Activated CD4-positive, alpha-beta memory T cell treated with anti-CD3 and anti-CD28 coated beads for 36 hours (primary cell): ENCODE measurements at places on chromosomes 5 and 9. TPM values are rescaled to one million over a fixed set of nuclear protein-coding genes. Genes with fewer than 3 reads are reported as not detected.

Gene TTC39B
- 30.3 TPM for total RNA-seq

GRCh38 chr5:35919191-35919590 lies 19.2 kb downstream of the CAPSL start:
- H3K27me3 ChIP-seq = no peaks in the 10 kb centered on the region
- no peak overlapping the region for H3K4me3 ChIP-seq
- DNase-seq = peak; percentile 63
- H3K36me3 ChIP-seq = peaks cover 14% of the 10 kb centered on the region

DNA sequence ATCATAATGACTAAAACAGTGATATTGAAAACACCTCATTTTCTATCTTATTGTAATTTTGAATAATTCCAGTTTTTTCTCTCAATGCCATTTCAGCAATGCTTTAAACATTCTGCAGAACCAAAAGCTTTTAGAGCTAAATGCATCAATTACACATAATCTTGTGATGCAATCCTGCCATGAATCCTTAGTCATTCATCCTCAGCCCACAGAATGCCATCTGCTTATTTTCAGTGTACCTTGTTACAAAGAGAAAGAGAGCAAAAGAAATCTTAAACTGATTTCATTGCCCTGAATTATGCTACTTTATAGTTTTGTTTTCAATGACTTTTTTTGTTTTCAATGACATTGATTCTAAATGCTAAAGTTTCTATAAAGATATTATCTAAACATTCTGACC lies 1234.8 kb upstream of the C9orf72 start:
- no peak overlapping the region for H3K27ac ChIP-seq
- H3K36me3 ChIP-seq = no peaks in the 10 kb centered on the region
- H3K27me3 ChIP-seq = no peaks in the 10 kb centered on the region

Gene PCDHGB3
- total RNA-seq = 0.10 TPM

DNA sequence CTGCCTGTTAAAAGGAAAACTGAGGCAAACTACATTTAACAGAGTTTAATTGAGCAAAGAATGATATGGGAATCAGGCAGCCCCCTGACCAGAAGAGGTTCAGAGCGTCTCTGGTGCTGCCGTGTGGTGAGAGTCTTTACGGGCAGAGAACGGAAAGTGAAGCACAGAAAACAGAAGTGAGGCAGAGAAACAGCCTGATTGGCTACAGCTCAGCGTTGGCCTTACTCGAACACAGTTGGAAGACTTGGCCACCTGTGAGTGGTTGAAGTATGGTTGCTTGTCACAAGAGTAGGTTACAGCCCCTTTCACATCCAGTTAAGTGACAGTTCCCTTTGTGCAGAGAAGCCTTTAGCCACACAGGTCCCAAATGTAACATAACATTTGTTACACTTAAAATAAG lies 16.9 kb upstream of the FBP1 start:
- peaks cover 15% of the 10 kb centered on the region for H3K4me1 ChIP-seq
- peak; percentile 66 for DNase-seq
- H3K4me3 ChIP-seq = peak overlapping the region; percentile 63
- no peaks in the 10 kb centered on the region for H3K36me3 ChIP-seq
- H3K27ac ChIP-seq = no peak overlapping the region
- H3K27me3 ChIP-seq = peaks cover 4% of the 10 kb centered on the region

DNA sequence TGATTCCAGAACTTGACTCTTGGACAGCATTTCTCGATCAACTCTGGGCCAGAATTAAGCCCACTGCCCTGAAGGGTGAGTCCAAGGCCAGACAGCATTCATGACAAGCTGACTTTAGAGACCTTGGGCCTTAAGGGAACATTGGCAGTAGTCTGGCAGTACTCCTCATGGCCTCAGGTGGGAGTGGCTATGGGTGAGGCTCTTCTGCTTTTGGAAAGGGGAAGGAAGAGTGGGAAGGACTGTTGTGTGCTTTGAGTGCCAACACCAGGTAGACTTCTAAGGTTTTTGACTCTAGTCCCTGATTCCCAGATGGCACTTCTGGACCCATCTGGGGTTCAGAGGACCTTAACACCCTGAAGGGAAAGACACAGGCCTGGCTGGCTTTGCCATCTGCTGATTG lies 530.4 kb downstream of the ACTL7B start:
- H3K27ac ChIP-seq = no peak overlapping the region
- DNase-seq = no peak
- H3K27me3 ChIP-seq = no peaks in the 10 kb centered on the region
- H3K36me3 ChIP-seq = no peaks in the 10 kb centered on the region

DNA sequence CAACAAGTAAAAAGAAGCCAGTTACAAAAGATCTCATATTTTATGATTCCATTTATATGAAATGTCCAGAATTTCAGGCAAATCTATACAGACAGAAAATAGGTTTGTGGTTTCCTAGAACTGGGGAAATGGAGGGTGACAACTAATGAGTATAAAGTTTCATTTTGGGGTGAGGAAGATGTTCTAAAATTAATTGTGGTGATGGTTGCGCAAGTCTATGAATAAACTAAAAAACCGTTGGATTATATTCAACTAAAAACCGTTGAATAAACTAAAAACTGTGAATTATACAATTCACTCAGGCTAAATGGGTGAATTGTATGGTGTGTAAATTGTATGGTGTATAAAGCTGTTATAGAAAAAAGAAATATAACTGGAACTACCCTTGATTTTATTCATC lies 47.6 kb downstream of the ADAMTS6 start:
- no peaks in the 10 kb centered on the region for H3K4me1 ChIP-seq
- no peak overlapping the region for H3K27ac ChIP-seq
- no peak overlapping the region for H3K4me3 ChIP-seq
- DNase-seq = no peak

DNA sequence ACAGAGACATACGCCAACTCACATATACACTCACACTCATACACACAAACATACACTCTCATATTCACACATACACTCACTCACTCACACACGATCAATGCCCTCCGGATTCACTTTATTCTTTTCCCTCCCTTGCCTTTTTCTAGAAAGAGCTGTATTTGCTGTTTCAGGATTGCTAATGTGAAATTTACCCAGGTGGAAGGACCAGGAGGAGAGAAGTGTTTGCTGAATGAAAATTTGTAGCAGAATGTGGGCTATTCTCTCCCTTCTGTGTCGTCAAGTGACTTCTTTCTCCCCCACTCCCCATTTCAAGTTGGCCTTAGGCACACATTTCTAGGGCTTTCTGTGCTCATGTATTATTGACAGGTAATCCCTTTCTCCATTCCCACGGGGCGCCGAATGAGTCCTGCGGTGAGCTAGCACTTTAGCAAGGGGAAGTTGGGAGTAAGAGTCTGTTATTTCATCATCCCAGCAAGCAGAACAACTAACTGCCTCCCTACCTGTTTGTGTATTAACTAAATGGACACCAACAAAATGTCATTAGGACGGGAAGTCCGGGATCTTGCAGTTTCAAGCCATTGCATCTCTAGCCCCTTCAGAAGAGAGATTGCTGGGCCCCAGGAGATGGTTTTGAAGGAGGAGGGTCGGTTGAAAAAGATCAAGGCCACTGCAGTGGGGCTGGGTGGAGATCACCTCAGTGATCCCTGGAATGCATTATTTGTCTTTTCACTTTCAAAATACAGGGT lies 97.1 kb upstream of the TAF11L2 start:
- no peak for DNase-seq
- no peak overlapping the region for H3K27ac ChIP-seq
- H3K4me3 ChIP-seq = no peak overlapping the region
- no peaks in the 10 kb centered on the region for H3K27me3 ChIP-seq
- no peaks in the 10 kb centered on the region for H3K36me3 ChIP-seq

DNA sequence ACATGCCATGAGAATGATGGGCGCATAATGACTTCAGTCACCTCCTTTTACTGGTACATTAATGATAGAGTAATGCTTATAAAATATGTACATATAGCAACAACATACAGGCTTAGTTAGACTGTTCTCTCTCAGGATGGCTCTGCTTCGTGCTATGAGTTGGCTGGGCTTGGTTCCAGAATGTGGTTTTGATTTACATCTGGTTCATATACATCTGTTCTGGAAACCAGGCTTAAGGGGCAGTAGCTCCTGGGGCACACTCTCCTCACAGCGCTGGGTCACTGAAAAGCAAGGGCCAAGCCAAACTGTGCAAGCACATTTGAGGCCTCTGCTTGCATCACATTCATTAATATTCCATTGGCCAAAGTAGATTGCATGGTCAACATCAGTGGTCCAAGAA lies 44.9 kb downstream of the PCSK1 start:
- H3K4me1 ChIP-seq = no peaks in the 10 kb centered on the region
- H3K27me3 ChIP-seq = peaks cover 5% of the 10 kb centered on the region
- H3K27ac ChIP-seq = no peak overlapping the region
- H3K36me3 ChIP-seq = no peaks in the 10 kb centered on the region
- DNase-seq = no peak

DNA sequence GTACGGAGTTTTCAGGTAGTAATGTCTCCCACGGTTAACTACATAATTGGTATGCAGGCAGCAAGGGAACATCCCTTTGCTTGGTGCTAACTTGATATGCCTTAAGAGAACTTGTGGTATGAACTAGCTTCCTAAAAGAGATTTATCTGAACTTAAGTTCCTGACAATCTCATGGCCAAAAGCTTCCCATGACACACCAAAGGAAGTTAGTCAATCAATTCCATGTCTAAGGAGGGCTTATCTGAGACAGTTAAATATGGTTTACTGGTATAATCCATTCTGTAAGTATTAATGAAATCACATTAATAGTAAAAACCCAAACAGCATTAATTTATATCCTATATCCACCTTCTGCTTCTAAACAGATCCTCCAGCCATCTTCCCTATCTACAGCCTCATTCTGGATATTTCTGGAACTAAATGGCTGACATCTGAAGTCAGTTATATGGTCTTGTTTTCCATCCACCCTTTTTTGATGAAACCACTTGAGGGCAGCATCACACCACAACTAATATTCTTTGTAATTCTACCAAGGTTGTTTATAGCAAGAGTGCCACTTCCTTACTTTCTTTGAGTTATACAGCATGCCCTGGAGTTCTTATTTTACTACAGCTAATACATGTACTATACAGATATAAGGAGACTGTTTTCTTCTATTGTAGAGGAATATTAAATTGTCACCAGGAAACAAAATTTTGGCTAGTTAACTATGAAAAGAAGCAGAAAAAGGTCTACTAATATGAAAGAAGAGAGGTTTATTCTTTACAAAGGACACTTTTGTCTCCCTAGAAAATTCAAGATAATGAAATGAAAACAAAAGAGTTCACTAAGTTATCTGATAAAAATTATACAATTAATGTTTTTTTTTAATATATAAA lies 34.7 kb downstream of the SHOC1 start:
- peak; percentile 22 for DNase-seq
- peaks cover 2% of the 10 kb centered on the region for H3K4me1 ChIP-seq
- no peaks in the 10 kb centered on the region for H3K36me3 ChIP-seq
- H3K27me3 ChIP-seq = no peaks in the 10 kb centered on the region
- no peak overlapping the region for H3K4me3 ChIP-seq
- no peak overlapping the region for H3K27ac ChIP-seq

Gene CHSY3
- total RNA-seq = not detected

Gene ZNF354B
- total RNA-seq = 12.6 TPM

DNA sequence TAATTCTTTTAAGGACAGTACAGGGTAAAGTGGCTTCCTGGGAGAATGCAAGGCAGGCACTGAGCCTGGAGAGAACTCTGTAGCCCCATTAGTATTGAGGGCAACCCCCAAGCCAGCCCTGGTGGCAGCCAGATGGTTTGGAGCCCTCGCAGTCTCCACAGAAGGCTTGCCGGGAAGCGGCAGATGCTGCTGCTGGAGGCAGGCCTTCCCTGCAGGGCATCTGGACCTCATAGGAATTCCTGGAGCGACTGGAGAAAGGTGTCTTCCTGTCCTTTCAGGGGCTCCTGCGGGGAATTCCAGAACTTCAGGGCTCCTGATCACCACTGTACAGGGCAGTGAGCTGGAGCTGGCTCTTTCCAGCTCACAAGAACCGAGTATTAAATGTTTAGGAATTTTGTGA lies 167.5 kb downstream of the INSYN2B start:
- H3K4me3 ChIP-seq = no peak overlapping the region
- H3K27me3 ChIP-seq = no peaks in the 10 kb centered on the region
- no peak for DNase-seq
- H3K4me1 ChIP-seq = peaks cover 5% of the 10 kb centered on the region

Gene HTR1A
- total RNA-seq = not detected

Gene KIF4B
- 0.05 TPM for total RNA-seq

DNA sequence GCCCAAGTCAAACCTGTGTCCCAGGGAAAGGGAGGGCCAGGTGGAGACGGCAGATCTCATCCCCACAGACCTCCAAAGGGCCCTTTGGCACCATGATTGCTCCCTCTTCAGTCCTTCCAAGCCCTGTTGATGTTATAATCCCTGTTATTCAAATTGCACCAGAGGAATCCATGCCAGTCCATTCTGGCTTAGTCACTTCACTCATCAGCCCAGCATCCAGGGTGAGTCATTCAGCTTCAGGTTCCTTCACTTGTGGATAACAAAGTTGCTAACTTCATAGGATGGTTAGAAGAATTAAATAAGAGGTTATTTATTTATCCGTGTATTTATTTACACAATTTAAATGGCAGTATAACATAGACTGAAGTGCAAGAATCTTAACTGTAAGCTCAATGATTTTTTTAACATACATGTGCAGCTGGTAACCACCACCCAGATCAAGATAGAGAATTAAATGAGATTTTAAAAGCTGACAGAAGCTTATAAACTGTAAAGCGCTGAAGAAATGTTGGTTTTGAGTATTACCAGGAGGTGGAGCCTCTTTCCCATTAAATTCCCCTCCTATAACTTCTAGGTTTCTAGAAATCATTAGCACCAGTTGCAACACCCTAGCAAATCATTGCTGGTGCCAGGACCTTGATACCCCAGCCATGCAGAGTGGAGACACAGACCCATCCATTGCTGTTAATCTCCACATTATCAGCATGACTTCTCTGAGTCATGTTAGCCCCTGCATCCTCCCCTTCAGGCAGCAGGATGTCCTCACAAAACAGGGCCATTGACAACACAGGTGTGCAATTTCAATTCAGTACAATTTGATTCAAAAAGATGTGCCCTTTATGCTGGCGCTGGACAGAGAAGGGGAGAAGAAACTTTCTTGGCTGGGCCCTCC lies 77.4 kb downstream of the SEC61B start:
- H3K27me3 ChIP-seq = peaks cover 3% of the 10 kb centered on the region
- no peak for DNase-seq
- no peak overlapping the region for H3K4me3 ChIP-seq
- H3K27ac ChIP-seq = no peak overlapping the region

- no peak overlapping the region for H3K27ac ChIP-seq
- H3K36me3 ChIP-seq = no peaks in the 10 kb centered on the region
- peaks cover 2% of the 10 kb centered on the region for H3K27me3 ChIP-seq
- no peak for DNase-seq
- no peak overlapping the region for H3K4me3 ChIP-seq
Measured at GRCh38 chr9:132216861-132217619, 55.2 kb downstream of the NTNG2 start.
